ENCODE measurements at places on chromosomes 3 and 15.

- DNase-seq, result no peak
Measured at GRCh38 chr15:50979041-50979440, 70.6 kb downstream of the AP4E1 start.

DNA sequence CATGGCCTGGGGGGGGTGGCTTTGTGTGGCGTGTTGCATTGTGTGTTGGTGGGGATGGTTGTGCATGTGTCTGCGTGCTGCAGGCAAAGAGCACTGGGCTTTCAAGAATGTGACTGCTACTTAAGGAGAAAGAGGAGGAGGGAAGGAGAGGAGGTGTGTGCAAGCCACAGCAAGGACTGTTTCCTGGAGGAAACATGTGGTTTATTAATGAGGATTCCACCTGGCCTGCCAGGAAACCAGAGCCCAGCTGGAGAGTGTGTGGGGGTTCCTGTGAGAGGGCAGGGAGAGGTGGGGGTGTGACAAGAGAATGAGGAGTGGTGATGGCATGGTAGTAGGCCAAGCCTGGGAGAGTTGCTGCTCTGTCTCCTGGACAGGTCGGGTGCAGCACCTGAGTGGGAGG is 258.1 kb upstream of the ROPN1 start:
- no peak for DNase-seq

- DNase-seq, result no peak
Measured at GRCh38 chr15:63876085-63876662, 42.4 kb upstream of the HERC1 start.

DNA sequence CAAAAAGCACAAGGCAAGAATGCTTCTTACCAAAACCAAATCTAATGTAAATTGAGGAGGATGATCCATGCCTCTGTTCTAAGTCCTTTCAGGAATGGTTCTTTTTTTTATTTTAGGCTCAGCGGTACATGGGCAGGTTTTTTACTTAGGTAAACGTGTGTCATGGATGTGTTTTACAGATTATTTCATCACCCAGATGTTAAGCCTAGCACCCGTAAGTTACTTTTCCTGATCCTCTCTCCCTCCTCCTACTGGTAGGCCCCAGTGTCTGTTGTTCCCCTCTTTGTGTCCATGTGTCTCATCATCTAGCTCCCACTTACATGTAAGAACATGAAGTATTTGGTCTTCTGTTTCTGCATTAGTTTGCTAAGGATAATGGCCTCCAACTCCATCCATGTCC is 289.2 kb upstream of the THBS1 start:
- no peak for DNase-seq

GRCh38 chr3:66761093-66761780 is 236.9 kb upstream of the KBTBD8 start:
- no peak for DNase-seq

DNA sequence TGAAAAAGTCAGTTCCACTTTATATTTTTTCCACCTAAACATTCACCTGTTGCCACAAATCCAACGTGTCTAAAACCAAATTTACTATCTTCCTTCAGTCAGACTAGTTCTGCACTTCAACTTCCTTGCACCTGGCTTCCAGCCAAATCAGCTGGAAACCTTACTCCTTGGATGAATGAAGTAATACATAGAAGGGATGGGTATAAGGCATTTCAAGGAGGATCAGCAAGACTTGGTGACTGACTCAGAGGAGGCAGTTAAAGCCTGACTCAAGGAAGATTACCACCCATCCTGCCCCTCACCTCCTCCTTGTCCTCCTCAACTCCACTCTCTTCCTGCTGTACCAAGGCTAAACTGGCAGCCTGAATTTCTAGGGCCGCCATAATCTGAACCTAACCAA is 37.1 kb downstream of the QTRT2 start:
- DNase-seq, result no peak

DNA sequence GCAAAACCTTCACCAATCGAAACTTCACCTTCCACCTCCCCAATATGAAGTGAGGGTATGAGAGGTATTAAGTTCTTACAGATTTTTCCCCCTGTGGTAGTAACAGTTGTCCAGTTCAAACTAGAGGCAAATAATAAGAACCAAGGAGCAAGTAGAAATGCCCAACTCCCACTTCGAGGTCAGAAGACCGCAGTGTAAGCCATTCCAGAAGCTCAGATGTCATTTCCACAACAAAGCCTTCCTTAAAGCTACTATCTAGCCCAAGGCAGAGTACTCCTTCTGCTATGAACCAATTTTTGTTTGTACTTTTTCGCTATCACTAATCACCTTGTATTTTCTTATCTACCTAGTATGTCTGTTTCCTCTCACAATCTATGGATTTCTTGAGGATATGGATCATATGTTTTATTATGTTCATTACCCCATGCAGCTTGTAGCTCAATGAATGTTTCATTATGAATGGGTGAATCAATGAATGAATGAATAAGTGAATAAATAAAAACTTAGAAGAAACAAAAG is 235.7 kb upstream of the KCNMB2 start:
- DNase-seq, result no peak

- DNase-seq, result no peak
Measured at GRCh38 chr15:63677778-63678177, 80.6 kb downstream of the FBXL22 start.

DNA sequence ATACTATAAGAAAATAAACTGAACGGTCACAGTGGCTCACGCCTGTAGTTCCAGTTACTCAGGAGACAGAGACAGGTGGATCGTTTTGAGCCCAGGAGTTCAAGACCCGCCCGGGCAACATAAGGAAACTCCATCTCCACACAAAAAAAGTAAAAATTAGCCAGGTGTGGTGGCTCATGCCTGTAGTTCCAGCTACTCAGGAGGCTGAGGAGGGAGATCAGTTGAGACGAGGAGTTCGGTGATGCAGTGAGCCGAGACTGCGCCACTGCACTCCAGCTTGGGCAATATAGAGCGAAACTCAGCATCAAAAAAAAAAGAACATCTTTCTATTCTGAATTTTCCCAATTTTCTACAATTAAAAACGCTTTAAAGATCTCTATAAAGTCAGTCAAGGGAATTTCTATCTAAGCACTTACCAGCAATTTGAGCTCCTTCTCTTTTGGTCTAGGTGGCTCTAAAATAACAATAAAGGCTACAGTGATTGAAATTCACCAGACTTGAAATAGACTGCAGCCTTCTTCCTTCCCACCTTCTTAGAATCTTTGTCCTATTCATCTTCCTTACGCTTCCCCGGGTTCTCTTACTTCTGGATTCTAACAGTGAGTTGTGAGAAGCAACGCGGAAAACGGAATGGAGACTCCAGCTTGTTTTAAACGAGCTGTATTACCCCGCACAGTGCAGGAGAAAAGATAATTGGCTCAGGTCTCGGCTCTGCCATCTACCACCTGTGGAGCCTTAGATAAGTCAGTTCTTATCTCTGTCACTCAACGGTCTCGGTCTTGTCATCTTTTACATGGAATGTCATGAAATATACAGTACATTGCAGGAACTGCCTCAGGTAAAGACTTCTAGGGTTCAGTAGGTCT is 812 bp upstream of the SEC62 start:
- no peak for DNase-seq

- DNase-seq, result no peak
Measured at GRCh38 chr15:57784081-57784511, 77.6 kb downstream of the POLR2M start.

- DNase-seq, result no peak
Measured at GRCh38 chr3:45777111-45777745, 19.1 kb downstream of the SLC6A20 start.

GRCh38 chr3:125957674-125958510 is 11.1 kb upstream of the ROPN1B start:
- DNase-seq, result no peak

- DNase-seq, result no peak
Measured at GRCh38 chr3:164897342-164897741, 181.0 kb downstream of the SI start.

DNA sequence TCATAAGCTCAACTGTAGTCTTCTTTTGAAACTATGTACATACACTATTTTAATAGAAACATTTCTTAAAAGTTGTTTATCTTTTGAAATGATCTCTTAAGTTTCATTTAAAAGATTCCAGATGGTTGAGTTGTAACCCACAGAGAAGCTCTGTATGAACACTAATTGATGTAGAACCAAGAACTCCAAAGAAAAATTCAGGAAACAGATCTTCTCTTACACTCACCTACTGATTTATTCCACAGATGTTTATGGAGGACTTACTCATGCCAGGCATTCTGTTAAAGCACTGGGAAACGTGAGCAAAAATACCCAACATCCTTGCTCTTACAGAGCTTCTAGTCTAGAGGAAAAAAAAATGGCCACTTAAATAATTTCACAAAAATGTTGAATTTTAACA is 551.1 kb downstream of the NAALADL2 start:
- DNase-seq, result no peak

- DNase-seq, result no peak
Measured at GRCh38 chr3:128618398-128618726, 32.3 kb downstream of the RPN1 start.

DNA sequence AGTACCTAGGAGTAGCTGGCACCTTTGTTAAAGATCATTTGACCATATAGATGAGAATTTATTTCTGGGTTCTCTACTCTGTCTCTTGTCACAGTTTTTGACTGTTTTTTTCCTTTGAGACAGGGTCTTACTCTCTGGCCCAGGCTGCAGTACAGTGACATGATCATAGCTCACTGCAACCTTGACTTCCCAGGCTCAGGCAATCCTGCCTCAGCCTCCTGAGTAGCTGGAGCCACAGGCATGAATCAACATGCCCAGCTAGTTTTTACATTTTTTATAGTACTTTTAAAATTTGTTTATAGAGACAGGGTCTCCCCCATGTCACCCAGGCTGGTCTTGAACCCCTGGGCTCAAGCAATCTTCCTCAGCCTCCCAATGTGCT is 45.0 kb downstream of the BCL2L10 start:
- no peak for DNase-seq

DNA sequence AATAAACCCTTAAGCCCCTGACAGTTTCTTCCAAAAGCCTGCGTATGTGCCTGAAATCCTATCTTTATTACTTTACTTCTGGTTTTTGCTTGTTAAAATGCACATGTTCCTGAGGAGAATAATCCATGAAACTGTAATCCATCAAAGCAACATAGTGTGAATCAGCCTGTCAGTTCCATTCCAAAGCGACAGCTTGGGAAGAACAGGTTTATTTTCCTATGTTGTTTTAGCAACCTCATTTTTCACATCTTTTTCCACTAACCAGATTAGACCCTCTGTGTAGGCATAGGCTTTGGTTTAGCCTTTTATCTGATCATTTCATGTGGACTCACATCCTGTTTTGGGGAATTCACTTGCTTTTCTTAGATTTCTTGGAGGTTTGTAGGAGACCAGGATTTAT is 988.0 kb downstream of the SQOR start:
- no peak for DNase-seq

- DNase-seq, result no peak
Measured at GRCh38 chr15:29668120-29668602, 154.1 kb downstream of the TJP1 start.

- no peak for DNase-seq
Measured at GRCh38 chr3:48278884-48279559, 38.1 kb downstream of the ZNF589 start.

DNA sequence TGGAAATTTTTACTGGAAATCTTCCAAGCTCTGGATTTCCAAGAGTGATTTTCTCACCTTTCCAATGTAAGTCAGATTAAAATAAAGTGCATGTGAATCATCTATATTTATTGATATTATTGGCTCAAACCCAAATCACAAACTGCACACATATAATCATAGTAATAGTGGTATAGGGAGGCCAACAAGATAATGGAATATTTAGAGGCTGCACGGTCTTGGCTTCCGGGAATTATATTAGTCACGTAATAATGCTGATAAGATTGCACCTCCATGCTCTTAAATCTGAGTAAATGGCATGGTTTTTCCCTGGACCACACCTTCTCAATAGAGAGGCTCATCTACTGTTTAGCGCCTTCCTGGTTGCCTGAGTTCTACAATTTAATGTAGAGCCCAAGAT is 567.1 kb upstream of the NR2F2 start:
- DNase-seq, result no peak

GRCh38 chr15:80483725-80484161 is 79.6 kb downstream of the ARNT2 start:
- no peak for DNase-seq

GRCh38 chr3:160157321-160157720 is 67.9 kb upstream of the C3orf80 start:
- no peak for DNase-seq

DNA sequence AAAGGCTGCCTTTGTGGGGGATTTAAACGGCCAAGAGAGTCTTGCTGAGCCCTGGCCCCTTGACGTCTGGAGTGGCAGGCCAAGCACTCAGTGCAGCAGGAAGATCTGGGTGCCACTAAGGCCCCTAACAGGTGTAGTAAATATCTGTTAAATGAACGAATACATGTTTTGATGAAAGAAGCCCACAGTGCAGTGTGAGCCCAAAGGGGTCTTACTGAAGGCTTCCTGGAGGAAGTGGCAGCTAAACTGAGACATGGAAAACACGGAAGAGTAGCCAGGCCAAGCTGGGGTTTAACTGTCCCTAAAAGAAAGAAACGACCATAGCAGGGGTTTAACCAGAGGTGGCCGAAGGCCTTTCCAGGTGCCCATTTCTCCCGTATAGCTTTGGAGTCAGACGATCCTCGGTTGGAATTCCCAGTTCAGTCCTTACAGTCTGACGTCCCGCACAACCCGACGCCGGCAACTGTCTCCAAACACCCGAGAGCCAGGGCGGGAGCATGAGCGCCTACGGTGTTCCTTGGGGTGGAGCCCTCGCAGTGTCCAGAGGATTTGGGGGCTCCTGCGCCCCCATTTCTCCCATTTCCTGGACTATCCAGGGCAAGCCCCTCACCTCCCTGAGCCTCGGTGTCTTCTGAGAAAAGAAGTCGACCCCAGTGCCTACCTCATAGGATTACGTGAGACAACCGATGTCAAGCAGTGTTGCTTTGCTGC is 910 bp upstream of the ABHD6 start:
- no peak for DNase-seq

DNA sequence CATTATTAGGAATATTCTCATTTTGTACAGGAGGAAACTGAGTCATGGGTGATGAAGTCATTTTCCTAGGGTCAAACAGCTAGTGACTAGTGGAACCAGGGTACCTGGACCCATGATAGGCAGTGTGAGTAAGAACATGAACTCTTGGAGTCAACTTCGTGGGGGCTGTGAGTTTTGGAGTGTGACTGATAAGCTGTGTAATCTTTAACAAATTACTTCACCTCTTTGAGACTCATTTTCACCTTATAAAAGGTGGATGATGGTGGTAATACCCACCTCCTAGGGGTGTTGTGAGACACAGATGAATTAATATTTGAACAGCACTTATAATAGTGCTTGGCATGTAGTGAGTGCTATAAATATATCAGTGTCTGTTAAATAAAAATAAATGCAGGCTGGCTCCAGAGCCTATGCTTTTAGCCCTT is 9.1 kb downstream of the SEMA6D start:
- DNase-seq, result no peak

DNA sequence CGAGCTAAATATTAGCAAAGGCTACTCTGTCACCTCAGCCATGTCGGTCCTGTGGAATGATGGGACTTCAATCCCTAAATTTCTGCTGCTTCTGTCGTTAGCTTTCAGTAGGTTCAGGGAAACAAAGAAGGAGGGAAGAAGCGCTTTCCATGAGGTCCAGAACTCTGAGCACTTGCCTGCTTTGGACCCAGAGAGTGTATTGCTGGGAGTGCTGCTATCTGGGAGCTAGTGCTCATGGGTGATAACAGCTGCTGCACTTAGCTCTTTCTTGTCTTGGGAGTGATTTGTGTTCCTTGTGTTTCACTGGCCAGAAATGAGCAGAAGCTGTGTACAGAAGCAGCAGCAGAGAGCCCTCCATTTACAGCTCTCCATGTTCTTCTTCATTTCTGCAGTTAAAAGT is 369.8 kb downstream of the DIPK2A start:
- no peak for DNase-seq

- DNase-seq, result no peak
Measured at GRCh38 chr15:60720493-60721256, 241.7 kb upstream of the ICE2 start.

Data from stimulated activated CD8-positive, alpha-beta memory T cell treated with anti-CD3 and anti-CD28 coated beads, Interleukin-7, amount 100 ng/mL, for 1 hour (primary cell).